Uterine smooth muscle cell (primary cell): ENCODE measurements at places on chromosomes 5 and 9. TPM values are rescaled to one million over a fixed set of nuclear protein-coding genes. Genes with fewer than 3 reads are reported as not detected.

EIF4E1B gene
- total RNA-seq = not detected in 2 replicates

GRAMD2B gene
- total RNA-seq = 11.5 and 17.0 TPM in 2 replicates

HTR1A gene
- not detected in 2 replicates for total RNA-seq

QRFP gene
- not detected in 2 replicates for total RNA-seq

ZNF483 gene
- total RNA-seq = 1.9 and 2.4 TPM in 2 replicates

RALGPS1 gene
- total RNA-seq = 2.0 and 5.0 TPM in 2 replicates

NOXA1 gene
- total RNA-seq = 0.22 and 1.00 TPM in 2 replicates
